ENCODE measurements at places on chromosomes 13 and 19.
A peak's percentile ranks its signal among the peaks of the same experiment; 100 is the strongest.

DNA sequence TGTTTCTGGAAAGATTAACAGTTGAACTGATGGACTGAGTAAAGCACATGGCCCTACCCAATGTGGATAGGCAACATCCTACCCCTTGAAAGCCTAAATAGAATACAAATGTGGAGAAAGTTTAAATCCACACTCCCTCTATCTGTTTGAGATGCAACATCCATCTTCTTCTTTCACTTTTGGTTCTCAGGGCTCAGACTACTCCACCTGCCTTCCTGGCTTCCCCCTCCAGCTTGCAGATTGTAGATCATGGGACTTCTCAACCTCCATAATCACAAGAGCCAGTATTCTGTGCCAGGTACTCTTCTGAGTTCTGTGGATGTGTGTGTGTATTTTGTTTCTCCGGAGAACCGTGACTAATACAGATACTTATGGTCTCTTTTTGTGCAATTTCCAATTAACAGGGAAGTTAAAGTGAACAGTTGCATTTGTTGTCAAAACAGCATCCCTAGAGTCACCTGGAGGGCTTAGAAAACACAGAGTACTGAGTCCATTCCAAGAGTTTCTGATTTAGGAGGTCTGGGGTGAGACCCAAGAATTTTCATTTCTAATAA is 590.3 kb upstream of the MIR17HG start:
- DNase-seq, result no peak

DNA sequence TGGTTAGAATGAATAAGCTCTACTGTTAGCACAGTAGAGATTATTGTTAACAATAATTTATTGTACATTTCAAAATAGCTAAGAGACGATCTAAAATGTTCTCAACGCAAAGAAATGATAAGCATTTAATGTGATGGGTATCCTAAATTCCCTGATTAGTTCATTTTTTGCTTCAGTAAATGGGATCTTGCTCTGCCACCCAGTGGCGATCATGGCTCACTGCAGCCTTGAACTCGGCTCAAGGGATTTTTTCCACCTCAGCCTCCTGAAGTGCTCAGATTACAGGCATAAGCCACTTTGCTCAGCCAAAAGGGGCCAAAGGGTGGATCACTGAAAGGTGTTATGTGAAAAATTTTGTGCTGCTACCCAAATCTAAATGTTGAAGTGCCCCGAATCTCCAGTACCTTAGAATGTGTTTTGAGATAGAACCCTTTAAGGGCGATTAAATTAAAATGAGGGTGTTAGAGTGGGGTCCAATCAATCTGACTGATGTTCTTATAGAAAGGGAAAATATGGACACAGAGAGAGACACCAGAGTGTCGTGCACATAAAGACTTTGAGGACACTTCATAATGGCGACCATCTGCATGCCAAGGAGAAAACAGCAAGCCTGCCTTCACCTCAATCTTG is 31.5 kb upstream of the ZNF766 start:
- peak; percentile 12 for DNase-seq

- no peak for DNase-seq
These were observed 29.9 kb upstream of the C1QTNF9 start for GRCh38 chr13:24279327-24280110.

GRCh38 chr19:35913589-35913988 is 5.5 kb upstream of the TYROBP start:
- DNase-seq, result no peak

GRCh38 chr19:22807061-22807835 is 23.3 kb upstream of the ZNF99 start:
- DNase-seq, result no peak

DNA sequence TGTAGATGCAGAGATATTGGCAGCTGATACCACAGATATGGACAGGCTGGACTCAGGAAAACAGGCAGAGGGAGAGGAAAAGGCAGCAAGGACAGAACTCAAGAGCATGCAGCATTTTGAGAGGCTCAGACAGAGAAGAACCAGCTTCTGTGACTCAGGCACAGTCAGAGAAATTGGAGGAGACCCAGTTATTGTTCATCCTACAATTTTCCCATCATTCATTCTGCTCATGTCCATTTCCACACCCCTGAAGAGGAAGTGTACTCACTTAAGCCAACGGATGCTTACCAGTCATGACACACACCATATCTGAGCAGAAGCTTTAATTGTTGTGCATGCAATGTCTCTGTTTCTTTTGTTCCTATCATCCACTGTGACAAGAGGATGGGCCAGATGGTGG is 359.8 kb upstream of the HTR2A start:
- no peak for DNase-seq

DNA sequence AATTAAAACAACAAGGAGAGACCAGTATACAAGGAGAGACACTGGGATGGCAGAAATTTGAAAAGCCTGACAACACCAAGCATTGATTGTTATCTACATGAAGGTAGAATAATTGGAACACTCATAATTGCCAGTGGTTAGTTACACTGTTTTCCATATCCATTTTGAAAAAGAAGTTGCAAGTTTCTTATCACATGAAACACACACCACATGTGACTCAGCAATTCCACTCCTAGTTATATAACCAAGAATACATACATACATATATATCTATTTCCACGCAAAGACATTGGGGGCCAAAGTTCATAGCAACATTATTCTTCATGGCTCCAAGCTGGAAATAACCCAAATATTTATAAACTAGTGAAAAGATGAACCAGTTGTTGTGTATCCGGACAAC is 15.2 kb upstream of the PABPC3 start:
- no peak for DNase-seq

- no peak for DNase-seq
These were observed 23.7 kb upstream of the TFDP1 start for GRCh38 chr13:113560645-113561416.

DNA sequence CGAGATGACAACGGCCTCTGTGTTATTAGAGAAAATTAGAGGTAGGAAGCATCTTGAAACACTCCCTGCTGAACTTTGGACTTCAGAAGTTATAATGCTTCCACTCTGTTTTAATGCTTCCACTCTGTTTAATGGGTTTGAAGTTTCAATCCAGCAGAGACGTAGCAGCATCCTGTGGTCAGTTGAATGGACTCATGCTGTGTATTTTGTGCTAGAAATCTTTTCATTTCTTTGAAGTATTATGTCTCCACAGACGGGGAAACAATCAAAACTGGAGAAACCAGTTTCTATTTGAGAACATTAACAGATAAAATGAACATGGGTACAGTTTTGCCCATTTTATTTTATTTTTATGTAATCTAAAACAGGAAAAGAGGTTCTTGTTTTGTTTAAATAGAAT is 1736.2 kb downstream of the SLITRK5 start:
- DNase-seq, result no peak

- DNase-seq, result no peak
These were observed 161.6 kb downstream of the KDM4B start for GRCh38 chr19:5130371-5131030.

GRCh38 chr13:90388887-90389452 is 958.5 kb upstream of the MIR17HG start:
- no peak for DNase-seq

DNA sequence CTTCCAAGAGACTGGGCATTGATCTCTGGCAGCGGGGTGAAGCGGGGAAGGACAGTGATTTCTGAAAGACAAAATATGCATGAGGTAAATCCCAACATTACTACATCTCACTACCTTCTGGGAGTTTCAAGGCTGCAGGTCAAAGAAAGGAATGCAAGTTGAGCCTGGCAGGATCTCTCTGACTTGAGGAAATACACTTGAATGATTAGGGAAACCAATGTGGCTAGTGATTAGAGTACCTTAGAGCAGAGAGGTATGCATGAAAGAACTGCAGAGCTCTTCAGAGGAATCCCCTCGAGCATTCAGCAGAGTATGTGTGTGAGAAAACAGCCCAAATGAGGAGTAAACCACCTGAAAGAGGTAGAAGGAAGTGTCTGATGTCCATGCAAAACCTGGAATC is 2874.1 kb upstream of the PCDH20 start:
- no peak for DNase-seq

DNA sequence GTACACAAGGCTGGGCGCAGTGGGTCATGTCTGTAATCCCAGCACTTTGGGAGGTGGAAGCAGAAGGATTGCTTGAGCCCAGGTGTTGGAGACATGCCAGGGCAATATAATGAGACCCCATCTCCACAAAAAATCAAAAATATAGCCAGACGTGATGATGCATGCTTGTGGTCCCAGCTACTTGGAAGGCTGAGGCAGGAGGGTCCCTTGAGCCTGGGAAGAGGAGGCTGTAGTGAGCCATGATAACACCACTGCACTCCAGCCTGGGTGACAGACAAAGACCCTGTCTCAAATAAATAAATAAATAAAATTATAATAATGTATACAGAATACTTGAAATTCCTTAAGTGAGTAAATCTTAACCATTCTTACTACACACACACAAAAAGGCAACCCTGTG is 127.7 kb downstream of the SPRY2 start:
- no peak for DNase-seq

DNA sequence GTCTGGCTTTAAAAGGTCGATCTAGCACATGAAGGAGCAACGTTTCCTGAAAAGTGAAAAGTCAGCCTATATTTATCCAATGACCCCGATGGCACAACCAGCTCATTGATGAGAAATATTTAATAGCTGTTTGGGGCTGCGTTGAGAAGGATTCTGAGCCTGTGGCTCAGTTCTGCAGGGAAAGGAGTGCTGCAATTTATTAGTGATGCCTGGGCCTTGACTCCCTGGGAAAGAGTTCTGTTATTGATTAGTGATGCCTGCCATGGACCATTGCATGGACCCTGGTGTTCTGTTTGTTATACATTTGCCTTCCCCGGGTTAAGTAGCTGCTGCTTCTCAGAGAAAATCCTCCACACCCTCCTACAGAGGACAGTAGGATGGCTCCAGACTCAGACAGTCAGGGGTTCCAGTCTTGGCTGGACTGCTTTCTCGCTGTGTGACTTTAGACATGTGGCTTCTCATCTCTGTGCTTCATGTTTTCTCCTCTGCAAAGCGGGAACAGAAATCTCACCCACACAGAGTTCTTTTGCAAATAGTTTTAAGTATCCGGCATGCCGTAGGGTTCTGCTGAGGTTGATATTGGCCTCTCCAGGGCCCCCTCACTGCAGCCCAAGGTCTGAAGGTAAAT is 17.7 kb upstream of the PTPRS start:
- no peak for DNase-seq

- no peak for DNase-seq
These were observed 927 bp upstream of the TSHZ3 start for GRCh38 chr19:31350033-31350692.

GRCh38 chr19:55341171-55341588 is 1.5 kb downstream of the KMT5C start:
- no peak for DNase-seq

Data from SK-N-MC (cell line).